Cortex of kidney (tissue), 1 donor: ENCODE measurements at places on chromosomes 5 and 9.

GRCh38 chr5:16245956-16246355 lies 66.4 kb upstream of the MARCHF11 start:
- DNase-seq = no peak

DNA sequence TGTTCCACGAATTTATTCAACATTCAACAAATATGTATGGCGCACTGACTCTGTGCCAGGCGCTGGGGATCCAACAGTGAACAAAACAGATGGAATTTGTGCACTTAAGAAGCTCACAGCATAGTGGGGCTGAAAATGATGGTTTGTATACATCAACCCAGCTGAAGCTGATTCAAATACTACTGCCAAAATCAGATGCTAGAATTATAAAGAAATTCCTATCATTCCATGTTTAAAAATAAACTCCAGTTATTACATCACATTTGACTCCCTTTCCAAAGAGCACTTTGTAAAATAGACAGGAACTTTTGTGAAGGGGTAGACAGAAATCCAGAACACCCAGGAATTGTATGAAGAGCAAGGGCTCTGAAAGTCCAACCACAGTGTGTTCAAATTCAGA lies 54.1 kb downstream of the ZNF608 start:
- DNase-seq = no peak

- no peak for DNase-seq
Measured at GRCh38 chr9:136750526-136750925, 2.2 kb upstream of the LCN6 start.

GRCh38 chr5:132456987-132457361 lies 33.6 kb downstream of the IRF1 start:
- DNase-seq = no peak

- DNase-seq = no peak
Measured at GRCh38 chr9:134386951-134387831, 60.9 kb downstream of the RXRA start.

DNA sequence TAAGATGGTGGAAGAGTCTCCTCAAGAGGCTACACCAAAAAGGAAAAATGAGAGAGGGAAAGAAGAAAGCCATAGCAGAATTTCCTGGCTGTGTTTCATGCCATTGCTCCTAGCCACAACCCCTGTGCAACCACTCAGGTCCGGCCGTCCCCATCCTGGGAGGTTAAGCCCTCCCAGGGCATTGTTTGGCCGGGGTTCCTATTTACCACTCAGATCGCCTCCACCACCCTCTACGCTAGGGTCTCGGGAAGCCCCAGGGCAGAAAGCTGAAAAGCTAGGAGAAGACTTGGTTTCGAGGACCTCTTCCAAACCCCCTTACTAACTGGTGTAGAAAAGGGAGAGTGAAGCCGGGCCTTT lies 715 bp downstream of the RC3H2 start:
- no peak for DNase-seq

- no peak for DNase-seq
Measured at GRCh38 chr9:34230556-34230955, 51.7 kb downstream of the UBAP1 start.

DNA sequence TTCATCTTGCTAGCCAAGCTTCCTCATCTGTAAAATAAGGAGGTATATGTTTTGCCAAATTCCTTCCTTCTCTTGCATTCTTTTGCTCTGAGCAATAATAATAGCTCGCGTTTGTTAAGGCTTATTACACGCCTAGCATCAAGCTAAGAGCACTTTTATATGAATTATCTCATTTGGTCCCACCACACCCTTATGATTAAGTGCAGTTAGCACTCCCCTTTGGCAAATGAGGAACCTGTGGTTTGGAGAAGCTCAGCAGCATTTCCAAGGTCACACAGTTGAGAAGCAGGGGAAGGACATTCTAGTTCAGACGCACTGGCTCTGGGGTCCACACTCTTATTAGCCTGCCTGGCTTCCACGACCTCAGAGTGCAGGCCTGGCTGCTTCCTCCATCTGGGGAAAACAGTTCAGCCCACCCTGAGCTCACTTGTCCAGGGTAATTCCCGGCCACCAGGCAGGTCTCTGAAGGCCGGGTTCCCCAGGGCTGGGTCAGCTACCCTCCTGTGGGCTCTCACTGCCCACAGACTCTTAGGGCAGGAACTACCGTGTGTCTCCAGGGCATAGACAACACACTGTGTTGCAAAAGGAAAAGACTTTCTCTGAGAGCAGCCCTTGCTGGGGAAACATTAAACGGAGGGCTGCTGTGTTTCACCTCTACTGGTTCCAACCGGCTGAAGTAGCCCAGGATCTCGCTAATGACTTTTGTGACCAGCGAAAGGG lies 9.9 kb upstream of the FBP1 start:
- no peak for DNase-seq

- no peak for DNase-seq
Measured at GRCh38 chr5:130939059-130939458, 226.0 kb downstream of the HINT1 start.

DNA sequence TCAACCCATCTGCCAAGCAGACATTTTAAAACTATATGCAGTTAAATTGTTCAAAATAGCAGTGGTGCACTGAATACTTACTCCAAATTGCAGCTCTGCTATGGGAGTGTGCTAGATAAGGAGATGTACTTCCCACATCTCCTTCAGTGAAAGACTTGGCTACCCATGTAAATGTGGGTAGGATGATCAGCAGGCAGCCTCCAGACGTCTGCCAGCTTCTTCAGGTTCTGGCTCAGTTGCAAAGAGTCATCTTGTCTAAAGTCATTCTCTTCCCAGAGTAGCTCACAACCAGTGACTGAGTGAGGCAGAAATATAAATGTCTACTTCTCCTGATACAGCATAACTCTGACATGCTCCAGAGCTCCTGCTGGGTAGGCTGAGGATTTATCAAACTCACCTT lies 1050.0 kb upstream of the CDH10 start:
- no peak for DNase-seq
